ENCODE measurements at places on chromosomes 12 and 14.

DNA sequence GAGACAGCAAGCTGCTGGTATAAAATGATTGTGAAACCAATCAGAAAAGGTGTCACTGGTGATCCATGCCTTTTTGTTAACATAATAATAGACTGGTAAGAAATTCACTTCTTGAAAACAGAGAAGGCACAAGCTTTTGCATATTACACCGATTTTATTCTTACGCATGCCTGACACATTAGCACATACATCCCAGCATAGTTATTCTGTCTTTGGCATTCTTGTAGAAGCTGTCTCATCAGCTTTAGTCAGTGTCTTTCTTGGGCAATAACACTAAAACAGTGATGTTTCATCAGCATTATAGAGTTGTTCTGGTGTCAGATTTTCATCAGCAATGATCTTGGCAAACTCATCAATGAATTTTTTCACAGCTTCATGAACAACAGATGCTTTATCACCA lies 283.4 kb upstream of the TMTC1 start:
- no peak for DNase-seq

DNA sequence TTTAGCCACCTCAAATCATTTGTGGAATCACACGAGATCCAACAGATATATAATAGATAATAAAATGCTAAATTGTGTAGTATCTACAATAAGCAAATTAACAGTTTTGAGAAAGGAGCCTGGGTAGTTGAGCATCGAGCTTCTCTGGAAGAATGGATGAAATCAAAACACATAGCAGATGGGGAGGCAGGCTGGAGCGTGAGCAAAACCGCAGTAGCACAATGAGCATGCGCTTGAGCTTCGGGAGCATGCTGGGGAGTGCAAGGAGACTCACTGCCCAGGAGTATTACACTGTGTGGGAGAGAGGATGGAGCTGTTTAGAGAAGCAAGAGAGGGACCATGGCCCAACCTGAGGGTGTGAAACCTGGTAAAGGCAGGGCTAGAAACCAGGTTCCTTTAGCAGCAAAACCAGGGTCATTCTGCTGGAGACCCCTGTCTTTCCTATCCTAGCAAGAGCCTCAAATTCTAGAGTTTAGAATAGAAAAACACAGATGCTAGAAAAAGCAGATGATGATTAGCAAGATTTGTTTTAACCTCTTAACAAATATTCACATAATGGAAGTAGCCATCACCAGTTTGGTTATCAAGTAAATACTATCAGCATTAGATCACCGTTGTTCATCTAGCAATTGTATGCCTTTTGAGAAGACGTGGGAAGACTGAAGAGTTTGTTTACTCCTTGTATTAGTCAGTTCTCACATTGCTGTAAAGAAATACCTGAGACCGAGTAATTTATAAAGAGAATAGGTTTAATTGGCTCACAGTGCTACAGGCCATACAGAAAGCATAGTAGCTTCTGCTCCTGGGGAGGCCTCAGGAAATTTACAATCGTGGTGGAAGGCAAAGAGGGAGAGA lies 484.8 kb downstream of the EGLN3 start:
- no peak for DNase-seq

DNA sequence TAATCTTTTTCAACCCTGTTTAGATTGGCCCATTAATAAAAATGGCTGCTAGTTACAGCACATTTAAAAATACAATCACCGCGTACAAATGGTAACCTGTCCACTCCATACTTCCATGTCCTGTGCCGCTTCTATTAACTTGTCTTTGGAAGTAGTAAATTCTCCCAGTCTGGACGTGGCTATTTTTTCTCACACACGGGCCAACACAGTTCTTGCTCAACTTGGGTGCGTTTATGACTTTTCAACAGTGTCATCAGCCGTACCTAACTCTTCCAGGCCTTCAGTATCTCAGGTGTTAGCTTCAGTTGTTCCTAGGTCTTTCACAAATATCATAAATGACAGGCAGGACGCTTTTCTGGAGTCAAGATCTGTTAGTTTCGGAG lies 475 bp upstream of the PCNX1 start:
- DNase-seq = no peak

DNA sequence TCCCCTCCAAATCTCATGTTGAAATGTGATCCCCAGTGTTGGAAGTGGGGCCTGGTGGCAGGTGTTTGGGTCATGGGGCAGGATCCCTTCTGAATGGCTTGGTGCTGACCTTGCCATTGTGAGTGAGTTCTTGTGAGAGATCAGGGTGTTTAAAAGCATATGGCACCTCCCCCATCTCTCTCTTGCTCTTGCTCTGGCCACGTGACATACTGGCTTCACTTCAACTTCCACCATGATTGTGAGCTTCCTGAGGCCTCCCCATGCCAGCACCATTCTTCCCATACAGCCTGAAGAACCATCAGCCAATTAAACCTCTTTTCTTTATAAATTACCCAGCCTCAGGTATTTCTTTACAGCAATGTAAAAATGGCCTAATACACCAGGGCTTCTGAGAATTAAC lies 79.8 kb upstream of the C14orf132 start:
- no peak for DNase-seq

- no peak for DNase-seq
Measured at GRCh38 chr12:116832353-116832752, 48.9 kb downstream of the HRK start.

DNA sequence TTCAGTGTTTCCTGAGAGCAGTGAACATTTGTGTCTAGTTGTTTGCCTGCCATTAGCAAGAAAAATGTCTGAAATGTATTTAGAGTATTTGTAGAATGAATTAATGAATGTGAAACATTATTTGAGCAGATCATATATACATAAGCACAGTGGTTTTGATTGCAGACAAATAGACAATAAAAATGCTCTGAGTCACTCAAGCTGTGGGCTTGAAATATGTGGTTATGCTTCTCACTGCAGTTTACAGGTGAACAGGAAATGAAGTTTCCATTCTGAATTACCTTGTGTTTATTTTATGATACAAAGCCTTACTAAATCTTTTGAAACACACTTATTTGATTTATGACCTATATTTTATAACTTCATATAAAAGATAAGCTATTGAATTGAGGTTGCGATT lies 827.7 kb downstream of the TMTC2 start:
- DNase-seq = no peak

GRCh38 chr14:100147691-100148464 lies 11.6 kb downstream of the DEGS2 start:
- no peak for DNase-seq

- no peak for DNase-seq
Measured at GRCh38 chr12:14278294-14278953, 87.1 kb upstream of the ATF7IP start.

- no peak for DNase-seq
Measured at GRCh38 chr12:25377469-25378177, 126.9 kb upstream of the KRAS start.

DNA sequence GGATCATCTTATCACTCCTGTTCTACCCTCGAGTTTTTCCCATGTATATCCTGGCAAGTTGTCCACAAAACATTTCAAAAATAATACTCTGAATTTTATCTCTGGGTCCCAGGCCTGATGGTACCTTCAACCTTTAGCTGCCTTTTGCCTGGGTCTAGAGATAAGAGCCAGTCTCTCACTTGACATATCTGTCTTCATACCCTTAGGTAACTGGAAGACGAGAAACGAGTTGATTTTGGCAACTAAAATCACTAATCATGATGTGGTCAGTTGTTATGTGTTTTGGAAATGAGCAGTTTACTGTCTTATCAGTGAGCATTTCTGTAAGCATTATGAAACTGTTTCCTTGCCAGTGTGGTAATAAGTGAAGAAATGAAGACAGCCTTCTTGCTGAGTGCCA lies 6.3 kb downstream of the RNF10 start:
- DNase-seq = no peak

- no peak for DNase-seq
Measured at GRCh38 chr12:132162508-132163031, 18.3 kb downstream of the NOC4L start.

GRCh38 chr12:56590237-56590830 lies 39.8 kb downstream of the BAZ2A start:
- DNase-seq = no peak

DNA sequence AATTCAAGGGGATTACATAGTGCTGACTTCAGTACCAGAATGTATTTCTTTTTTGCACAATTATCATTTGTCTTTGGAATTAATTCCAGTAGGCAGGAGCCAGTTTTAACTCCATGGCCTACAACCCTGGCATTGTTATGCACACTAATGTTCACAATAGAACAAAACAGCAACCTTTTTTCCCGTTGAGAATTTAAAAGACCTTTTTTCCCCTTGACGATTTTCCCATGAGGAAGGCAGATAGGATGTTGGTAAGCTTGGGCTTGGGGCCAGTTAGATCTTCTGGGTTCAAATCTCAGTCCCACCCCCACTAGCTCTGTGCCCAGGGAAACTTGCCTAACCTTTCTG lies 13.7 kb downstream of the AKAP6 start:
- no peak for DNase-seq

- DNase-seq = no peak
Measured at GRCh38 chr14:80212023-80212397, 706 bp upstream of the DIO2 start.

DNA sequence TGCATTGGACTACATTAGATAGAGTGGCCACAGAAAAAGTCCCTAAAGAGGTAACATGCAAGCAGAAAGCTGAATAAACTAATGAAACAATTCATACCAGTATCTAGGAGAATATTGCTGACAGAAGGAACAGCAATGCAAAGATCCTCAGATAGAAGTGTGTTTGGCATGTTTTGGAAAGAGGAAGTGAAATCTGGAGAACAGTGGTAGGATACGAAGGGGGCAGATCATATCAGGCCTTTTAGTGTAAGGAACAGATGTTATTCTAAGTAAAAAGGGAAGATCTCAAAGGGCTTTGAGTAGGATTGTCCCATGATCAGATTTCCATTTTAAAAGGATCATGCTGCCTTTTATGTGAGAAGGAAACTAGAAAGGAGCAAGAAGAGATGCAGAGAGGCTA lies 342.9 kb downstream of the PAWR start:
- no peak for DNase-seq

DNA sequence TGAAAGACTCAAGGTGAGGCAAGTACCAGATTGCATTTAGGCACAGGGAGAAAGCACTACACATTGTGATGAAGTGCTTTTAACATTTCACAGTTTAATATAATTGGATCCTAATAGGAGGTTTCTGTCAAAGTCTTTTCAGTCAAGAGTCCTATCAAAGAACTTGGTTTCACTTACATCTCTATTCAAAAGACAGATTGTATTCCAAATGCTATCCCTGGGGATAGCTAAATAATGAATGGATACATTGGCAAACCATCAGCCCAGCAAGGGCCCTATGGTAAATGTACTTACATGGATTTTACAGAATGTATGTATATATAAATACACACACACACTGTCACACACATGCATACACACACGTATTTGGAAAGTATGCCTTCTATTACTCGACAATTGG lies 655.5 kb upstream of the FLRT2 start:
- DNase-seq = no peak

GRCh38 chr14:60363275-60363674 lies 114.3 kb downstream of the PPM1A start:
- no peak for DNase-seq
